ENCODE measurements at places on chromosomes 5 and 9.

DNA sequence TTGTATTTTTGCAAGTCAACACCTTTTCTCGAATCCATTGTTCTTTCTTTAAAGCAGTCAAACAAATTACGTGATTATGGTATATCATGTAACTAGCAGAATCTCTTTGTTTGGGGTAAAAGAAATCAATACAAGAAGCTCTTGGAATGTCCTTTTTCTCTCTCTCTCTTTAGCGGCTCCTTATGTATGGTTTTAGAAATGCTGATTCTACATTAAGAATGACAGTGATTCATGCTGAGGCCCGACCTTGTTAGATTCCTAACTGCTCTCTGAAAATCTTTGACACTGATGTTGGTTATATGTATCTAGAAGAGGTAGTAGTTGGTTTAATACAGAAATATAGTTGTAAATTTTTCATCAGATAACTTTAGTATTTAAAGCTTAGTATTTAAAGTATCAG is 76.4 kb downstream of the SNX24 start:
- no peak for DNase-seq

DNA sequence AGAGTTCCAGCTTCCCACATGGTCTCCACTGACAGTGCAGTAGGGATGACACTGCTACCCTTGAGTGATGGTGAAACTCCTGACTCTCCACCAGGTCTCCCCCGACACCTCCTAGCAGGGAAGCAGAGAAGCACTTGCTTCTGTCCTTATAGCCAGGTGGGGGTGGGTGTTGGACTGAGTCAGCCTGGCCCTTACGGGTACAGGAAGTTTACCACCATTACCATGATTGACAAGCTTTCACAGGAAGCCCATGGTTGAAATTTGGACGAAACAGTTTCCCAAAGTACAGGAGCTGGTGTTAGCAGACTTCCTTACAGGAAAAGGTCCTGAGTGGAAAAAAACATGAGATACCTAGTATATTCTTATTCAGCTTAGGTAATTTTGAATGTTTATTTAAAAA is 3.1 kb upstream of the FBXL7 start:
- DNase-seq, result no peak

GRCh38 chr5:17806818-17807468 is 172.7 kb downstream of the TAF11L14 start:
- no peak for DNase-seq

- no peak for DNase-seq
Measured at GRCh38 chr9:115261656-115262081, 143.7 kb upstream of the TNC start.

DNA sequence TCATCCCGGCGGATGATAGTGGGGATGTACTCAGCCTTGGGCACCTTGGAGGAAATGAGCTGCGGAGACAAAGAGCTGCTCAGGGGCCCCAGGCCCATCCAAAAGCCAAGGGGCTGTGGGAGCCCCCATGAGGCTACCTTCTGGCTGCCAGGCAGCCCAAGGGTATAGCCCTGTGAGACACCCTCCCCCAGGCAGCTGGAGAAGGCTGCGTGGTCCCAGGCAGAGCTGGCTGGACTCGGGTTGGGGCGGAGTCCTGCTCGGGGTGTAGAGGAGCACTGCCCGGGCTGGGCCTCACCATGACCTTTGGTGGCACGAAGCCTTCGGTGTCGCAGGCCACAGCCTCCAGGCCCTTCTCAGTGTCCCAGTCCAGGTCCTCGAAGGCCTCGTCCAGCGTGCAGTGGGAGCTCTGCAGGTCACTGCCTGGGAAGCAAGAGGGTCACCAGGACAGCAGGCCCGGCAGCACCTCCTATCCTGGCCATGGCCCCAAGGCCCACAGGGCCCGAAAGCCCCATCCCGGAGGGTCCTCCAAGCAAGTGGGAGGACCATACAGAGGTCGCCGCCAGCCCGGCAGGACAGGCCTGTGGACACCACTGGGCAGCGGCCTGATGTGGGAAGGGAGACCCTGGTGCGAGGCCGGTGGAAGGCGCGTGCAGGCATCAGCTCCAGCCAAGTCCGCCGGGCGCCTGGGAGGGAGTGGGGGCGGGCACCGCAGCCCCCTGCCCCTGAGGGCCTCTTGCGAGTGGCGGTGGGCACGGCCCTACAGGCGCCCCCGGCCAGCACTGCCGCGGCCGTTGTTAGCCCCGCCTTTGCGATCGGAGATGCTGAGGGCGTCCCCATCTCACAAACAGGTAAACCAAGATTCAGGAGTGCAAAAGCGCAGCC is 6.1 kb downstream of the NSMF start:
- DNase-seq, result no peak

DNA sequence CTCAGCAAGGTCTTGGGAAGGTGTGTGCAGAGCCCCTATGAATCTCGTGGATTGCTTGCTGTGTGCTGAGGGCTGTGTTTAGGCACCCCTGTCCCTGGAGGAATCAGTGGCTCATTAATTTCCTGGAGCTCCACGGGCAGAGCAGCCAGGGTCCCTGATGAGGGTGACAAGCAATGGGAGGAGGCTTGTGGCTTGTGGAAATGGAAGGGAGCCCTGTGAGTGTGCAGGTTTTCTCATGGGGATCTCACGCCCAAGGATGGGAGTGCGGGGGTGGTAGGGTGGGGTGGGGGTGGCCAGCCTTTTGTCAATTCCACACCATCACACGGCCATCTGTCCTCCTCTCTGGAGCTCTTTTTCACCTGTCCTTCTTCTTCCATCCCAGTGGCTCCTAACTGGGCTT is 25.3 kb downstream of the PHF2 start:
- DNase-seq, result no peak

- DNase-seq, result no peak
Measured at GRCh38 chr5:66561256-66561990, 34.8 kb upstream of the MAST4 start.

- DNase-seq, result peak; percentile 74
Measured at GRCh38 chr9:92138157-92138959, 23.1 kb upstream of the SPTLC1 start.

DNA sequence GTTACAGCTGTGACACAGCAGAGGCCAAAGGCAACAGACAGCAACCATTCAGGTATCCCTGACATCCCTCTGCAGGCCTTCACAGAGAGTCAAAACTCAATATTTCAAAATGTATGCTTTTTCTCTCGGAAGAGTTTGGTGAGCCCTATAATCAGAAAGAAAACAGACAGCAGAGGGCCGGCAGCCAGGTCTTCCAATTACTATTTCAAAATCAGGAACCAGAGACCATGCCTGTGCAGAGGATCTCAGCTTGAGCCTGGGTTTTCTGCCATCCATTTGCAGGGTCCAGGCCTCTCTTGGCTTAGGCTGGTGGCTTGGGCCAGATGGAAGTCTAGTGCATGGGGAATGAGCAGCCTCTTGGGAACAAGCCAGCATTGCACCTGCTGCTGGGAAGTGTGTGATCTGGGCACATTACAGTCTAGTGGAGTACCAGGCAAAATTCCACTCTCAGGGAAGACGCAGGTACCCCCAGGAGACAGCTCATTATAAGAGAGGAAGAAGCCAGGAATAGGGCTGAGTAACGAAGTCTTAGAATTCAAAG is 231.3 kb downstream of the ENC1 start:
- DNase-seq, result no peak
